Left renal cortex interstitium (tissue), 4 donors: ENCODE measurements at places on chromosomes 2 and 18.

DNA sequence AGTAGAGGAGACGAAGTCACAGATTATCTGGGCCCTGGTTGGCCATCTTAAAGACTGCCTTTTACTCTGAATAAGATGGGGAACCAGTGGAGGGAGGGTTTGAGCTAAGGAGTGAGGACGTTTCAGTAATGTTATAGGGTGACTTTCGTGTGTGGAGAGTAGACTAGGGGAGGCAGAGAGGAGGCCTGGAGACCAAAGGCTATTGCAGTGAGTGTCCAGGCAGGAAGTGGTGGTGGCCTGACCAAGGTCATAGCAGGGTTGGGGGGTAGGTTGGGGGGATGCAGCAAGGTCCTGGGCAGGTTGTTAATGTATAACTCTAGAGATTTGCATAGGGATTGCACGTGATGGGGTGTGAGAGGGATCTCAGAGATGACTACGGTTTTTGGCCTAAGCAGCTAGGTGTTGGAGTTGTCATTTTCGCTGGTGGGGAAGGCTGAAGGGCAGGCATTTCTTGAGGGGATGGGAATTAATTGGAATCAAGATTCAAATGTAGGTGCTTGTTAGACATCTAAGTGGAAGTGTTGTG, 4.9 kb downstream of the CEP192 start:
- DNase-seq = no peak

- no peak for DNase-seq
Observed at GRCh38 chr2:72036595-72036994, 111.1 kb downstream of the CYP26B1 start.

GRCh38 chr18:23994361-23994902, 20.1 kb upstream of the TTC39C start:
- DNase-seq = no peak

DNA sequence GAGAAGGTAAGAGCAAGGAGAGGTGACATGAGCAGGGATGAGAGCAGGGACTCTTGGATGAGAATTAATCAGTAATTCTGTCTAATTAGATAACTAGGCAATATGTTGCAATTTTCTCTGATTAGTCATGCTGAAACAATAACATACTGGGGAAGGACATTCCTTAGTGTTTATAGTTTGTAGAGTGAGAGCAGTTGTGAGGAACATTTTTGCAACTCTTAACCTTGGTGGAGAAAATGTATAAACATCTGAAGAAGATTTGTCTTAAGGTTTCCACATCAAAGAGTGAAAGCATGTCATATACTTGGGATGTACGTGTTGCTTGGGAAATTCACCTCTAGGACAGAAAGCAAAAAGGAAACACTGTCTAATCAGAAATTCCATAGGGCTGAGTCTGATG, 955.4 kb upstream of the FANCL start:
- DNase-seq = no peak

DNA sequence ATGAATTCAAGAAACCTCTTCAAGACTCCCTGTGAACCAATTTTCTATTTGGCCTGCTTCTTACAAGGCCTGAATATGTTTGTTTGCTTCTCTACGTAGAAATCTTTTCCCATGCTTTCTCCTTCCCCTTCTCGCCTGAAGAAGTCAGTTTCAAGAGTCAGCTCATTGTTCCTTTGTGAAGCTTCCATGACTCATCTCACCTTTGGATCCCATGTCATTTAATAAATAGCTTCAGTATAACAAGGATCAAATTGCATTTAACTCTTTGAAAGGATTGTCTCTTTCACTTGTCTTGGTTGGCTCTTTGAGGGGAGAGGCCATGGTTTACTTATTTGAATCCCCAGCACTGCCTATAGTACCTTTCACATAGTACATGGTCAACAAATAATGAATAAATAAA, 28.4 kb downstream of the CPS1 start:
- no peak for DNase-seq

- DNase-seq = no peak
Observed at GRCh38 chr2:43526994-43527393, 68.8 kb downstream of the THADA start.

- DNase-seq = no peak
Observed at GRCh38 chr2:36376319-36376765, 20.8 kb downstream of the CRIM1 start.

DNA sequence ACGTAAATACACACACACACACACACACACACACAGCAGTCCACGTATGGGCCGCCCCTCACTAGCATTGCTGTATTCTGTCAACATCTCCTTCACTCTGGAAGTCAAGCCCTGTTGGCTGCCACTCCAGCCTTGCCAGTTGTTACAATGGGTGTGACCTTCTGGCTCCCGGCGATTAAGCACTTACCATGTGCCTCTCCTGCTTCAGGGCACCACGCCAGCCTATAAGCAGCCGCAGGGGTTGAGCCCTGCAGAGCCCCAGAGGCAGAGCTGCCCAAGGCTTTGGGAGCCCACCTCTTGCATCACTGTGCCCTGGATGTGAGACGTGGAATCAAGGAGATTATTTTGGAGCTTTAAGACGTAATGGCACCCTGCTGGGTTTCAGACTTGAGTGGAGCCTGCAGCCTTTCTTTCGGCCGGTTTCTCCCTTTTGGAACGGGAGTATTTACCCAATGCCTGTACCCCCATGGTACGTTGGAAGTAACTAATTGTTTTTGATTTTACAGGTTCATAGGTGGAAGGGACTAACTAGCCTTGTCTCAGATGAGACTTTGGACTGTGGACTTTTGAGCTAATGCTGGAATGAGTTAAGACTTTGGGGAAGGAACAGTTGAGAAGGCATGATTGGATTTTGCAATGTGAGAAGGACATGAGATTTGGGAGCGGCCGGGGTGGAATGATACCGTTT, 54.5 kb upstream of the ROCK2 start:
- no peak for DNase-seq

DNA sequence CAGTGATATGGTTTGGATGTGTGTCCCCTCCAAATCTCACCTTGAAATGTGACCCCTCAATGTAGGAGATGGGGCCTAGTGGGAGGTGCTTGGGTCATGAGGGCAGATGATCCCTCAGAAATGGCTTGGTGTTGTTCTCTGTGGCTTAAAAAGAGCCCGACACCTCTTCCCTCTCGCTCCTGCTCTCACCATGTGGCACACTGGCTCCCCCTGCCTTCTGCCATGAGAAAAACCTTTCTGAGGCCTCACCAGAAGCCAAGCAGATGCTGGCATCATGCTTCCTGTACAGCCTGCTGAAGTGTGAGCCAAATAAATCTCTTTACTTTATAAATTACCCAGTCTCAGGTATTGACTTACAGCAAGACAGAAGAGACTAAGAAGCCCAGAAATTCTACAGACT, 357.1 kb downstream of the NRXN1 start:
- DNase-seq = no peak

- DNase-seq = no peak
Observed at GRCh38 chr18:21662581-21662980, 42.0 kb downstream of the ABHD3 start.

- DNase-seq = no peak
Observed at GRCh38 chr2:106054880-106055655, 139.0 kb downstream of the UXS1 start.

GRCh38 chr2:32937602-32938448, 8.9 kb upstream of the LTBP1 start:
- DNase-seq = no peak

GRCh38 chr2:149089068-149089467, 50.6 kb downstream of the LYPD6B start:
- DNase-seq = no peak

DNA sequence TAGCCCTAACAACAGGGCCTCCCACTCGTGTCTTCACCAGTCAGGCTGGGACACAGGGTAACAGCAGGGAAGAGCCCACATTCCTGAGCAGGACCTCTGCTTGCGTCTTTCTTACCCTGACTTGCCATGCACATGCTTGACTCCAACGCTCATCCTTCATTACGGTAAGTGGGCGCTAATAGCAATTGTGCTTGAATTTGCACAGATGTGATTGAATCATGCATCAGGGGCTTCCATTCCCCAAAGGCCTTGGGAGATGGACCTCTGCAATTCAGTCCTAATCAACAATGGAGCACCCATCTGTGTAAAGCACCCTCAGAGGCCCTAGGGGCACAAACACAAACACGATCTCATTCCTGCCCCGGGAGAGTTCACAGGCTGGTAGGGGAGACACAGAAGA, 13.5 kb downstream of the TEX51 start:
- no peak for DNase-seq

DNA sequence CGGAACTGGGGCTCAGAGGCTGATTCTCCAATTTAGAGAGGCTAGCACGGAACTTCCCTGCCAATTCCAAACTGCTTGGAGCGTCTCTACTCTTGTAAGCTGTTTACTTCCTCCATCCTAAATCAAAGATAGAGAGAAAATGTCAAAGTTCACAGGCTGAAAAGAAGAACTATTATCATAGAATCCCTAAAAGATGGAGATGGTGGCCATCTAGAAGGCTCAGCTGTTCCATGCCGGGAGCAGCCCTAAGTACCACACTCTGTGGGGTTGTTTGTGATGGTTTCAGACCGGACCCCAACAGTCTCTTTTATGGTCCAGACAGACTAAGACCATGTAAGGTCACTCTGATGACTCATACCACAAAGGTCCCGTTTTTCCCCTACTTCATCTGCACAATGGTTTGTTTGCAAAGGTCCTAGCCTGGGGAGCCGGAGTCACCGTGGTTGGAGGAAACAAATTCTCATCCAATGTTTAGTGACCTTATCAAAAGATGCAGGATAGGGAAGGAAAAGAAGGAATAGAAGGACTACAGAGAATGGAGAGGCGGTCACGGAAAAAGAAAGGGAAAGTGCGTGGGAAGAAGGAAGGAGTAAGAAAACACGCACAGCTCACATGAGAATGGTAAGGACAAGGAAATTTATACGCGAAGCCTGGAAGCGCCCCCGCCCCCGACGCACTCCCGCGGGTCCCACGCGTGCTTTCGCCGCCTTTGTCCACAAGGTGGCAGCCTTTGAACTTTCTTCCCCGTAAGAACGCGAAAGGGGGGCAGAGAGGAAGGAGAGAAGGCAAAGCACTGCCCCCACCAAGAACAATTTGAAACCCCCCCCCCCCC, 453 bp upstream of the ANTXR1 start:
- peak; percentile 45 for DNase-seq

DNA sequence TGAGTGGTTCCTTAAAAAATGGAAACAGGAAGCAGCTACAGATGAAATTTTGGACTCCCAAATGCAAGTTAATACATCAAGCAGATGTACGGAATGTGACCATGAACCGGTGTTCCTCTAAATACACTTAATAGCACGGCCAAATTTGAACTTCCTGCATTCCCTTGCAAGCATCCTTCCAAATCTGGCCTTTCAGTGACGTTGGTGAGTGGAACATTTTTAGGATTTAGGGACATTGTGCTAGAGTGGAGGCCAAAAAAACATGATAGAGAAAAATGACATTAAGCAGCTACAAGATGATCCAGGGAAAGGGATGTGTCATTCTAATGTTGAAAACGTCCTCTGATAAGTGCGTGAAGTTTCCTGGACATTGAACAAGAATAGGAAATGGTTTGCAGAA, 62.1 kb downstream of the CTAGE1 start:
- DNase-seq = no peak

DNA sequence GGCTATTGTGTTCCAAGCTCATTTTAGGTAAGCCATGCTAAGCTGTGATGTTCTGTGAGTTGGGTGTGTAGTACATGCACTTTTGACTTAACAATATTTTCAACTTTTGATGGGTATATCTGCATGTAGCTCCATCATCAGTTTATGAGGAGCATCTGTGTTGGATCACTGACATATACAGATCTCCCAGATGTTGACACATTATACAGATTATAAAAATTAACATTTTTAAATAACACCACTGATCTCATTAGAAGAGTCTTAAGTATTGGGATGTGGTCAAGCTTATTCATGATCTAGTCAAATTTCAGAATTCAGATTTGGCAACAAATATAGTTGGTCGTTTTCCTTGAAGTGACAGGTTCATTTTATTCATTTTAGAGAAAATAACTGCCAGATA, 51.7 kb downstream of the CAB39 start:
- no peak for DNase-seq

- no peak for DNase-seq
Observed at GRCh38 chr2:112962308-112963175, 15.3 kb upstream of the IL36G start.

- no peak for DNase-seq
Observed at GRCh38 chr2:136012315-136012714, 26.9 kb upstream of the DARS1 start.

GRCh38 chr18:35938158-35938557, 34.3 kb upstream of the RMP24 start:
- DNase-seq = no peak

DNA sequence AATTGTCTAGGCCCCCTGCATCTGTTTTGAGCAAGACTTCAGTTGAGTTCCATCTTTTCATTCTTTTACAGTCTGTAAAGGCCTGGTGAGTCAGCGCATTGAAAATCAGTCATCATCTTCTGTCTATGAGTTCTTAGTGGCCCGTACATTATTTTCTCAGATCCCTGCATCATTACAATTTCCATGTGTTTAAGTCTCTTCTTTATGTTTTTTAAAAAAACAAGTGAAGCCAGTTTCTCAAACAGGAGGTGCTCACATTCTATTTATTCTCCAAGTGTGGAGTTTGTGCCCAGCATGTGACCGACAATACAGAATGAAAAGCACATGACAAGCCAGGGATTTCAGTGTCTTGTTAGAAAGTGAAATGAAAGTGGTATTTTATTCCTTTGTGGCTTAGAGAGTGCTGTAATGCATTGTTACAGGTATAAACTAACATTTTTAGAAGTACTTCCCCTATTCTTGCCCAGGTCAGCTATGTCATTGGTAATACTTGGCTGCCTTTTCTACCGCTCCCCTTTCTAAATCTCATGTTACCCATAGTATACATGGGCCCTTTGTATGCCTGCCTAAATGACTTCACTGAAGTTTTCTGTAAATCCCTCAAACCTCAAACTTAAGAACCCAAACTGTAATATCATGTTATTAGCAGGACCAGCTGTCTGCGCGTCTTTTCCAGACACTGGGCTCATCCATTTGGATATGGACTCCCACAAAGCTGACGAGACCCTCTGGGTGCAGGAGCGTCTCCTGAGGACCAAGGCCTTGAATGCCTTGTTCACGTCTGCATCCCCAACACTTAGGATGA, 67.6 kb downstream of the FEZ2 start:
- no peak for DNase-seq

DNA sequence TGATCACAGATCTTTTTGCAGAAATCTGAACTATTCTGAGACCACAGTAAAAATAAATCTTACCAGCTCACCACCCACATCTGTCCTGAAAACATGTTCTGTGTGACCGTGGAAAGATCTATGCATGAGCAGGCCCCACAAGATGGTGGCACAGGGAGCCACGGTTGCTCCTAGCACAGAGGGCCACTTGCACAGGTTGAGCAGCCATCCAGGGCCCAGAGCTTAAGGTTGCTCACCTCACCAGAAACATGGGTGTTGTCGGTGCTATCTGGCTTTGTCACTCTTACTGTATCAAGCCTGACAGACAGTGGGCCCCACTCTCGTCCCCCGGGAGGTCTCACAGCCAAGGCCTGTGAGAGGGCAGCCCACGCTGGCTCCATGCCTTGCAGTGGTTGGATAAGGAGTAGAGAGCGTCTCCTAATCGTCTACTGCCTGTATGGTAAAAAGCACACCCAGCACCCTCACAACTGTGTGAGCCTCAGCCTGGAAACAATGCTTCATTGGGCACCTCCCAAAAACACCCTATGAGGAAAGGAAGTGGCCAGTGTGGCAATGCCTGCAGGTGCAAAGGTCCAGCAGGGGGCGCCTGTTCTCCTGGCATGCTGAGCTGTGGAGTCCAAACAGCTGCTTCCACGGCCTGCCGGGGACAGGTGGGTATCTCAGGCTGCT, 19.6 kb downstream of the TUBB6 start:
- DNase-seq = no peak

GRCh38 chr2:49426996-49427395, 272.7 kb upstream of the FSHR start:
- no peak for DNase-seq

GRCh38 chr2:128750328-128751165, 431.9 kb upstream of the HS6ST1 start:
- DNase-seq = no peak
